Fibroblast of skin of right quadriceps (primary cell): ENCODE measurements at places on chromosomes 2 and 18.

DNA sequence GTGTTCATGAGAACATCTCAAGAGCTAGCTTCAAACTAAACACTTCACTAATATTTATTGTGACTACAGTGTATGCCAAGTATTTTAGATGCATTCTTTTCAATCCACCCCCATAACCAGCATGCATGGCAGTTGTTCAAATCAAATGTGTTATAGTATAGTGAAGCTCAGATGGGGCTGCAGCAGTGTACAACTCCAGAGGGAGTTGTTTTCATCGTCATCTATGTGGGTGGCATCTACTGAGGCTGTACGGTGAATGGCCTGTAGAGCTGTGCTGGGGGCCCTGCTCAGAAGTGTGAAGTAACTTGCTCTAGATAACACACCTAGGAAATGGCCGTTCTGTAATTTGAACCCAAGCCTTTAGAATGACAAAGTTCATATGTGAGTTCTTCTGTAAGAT lies 71.8 kb upstream of the LRATD1 start:
- DNase-seq: peak; percentile 10

- DNase-seq: no peak
Observed at GRCh38 chr2:120880381-120880780, 144.7 kb downstream of the GLI2 start.

- peak; percentile 89 for DNase-seq
Observed at GRCh38 chr2:40367652-40368051, 84.2 kb downstream of the SLC8A1 start.

GRCh38 chr18:60413944-60414547 lies 41.5 kb upstream of the MC4R start:
- DNase-seq: peak; percentile 27

GRCh38 chr2:85468704-85469349 lies 50.3 kb downstream of the SH2D6 start:
- peak; percentile 35 for DNase-seq

GRCh38 chr2:182316950-182317349 lies 109.9 kb downstream of the PDE1A start:
- DNase-seq: no peak

DNA sequence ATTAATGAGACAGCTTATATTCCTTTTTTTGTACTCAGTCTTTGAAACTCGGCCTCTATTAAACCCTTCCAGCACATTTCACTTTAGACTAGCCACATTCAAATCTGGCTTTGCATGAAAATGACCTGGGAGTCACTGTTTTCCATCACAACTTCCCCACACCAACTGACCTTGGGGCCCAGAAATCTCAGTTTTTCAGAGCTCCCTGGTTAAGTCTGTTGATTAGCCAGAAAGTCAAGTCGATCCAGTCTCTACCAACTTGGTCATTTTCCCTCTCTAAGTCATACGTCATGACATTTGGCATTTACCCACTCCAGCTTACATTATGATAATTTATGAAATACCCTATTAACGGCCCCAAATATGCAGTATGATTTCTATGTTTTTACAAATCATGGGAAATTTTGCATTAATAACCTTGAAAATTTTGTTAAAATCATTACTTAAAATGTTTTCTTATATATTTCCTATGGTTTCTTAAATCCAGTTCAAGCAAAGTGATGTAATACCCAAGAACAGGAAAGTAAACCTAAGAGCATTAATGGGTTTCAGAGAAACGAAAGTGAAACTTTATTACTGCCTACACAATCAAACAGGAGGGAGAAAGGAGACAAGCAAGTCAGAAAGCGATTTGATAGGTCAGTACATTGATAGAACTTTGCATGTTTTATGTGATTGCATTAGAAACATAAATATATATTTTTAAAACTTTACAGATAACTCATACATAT lies 77.1 kb downstream of the SPATS2L start:
- DNase-seq: peak; percentile 62

GRCh38 chr2:172986040-172986439 lies 89.6 kb upstream of the MAP3K20 start:
- no peak for DNase-seq

DNA sequence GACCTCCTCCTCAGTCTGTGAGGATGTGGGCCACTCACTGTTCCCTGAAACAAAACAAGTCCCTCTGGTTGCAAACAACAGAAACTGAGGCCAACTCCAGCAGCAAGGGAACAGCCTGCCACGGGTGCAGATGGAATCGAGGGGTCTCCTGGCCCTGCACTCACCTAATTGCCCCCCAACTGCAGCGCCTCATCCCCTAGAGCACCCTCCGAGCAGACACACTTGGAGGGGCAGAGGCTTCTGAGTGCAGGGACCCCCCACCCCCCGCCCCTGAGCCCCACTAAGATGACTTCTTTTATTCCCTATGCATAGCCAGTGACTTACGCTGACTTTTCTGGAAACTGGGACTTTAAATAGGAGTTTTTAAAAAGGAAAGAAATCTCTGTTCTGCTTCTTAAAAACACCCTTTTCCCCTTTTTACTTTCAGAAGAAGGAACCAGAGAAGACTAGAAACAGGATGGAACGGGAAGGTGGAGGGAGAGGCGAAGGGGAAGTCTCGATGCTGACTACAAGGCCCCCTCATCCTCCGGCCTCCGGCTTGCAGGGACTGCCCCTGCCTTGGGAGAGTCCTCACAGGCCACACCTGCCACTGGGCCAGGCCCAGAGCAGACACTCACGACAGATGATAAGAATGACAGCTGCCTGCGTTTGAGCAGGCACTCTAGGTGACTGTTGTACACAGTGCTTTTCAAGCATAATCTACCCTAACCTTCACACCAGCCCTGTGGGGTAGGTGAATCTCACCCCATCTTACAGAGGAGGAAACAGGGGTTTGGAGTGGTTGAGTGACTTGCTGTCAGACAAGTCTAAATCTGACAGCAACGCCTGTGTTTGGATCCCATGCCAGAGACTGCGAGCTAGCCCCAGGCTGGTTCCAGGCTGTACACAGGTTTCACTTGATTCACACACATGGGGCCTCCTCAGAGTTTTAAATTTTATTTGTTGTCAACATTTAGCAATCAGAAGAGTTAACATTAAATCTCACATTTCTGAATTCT lies 28.2 kb upstream of the BIN1 start:
- no peak for DNase-seq

DNA sequence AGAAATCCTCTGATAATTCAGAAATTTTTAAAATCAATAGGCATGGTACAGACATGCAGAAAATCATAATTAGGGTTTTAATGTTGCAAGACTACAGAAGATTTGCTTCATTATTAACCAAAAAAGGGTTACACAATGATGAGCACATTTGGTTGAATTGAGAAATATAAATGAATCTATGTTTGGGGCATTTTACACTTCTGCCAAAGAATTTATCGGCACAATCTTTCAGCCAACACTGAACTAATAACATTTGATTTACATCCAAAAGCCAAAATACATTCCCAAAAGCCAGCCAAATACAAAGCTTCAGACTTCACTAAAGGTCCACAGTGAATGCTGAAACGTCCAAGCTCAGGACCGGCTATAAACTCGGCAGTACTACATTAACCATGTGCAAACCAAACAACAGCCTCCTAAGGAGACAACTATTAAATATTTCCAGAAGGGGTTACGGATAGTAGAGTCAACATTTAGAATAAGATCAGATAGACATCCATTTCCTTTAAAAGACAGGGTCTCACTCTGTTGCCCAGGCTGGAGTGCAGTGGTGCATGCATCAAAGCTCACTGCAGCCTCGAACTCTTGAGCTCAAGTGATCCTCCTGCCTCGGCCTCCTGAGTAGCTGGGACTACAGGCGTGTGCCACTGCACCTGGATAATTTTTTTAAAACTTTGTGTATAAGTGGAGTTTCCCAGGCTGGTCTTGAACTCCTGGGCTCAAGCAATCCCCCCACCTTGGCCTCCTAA lies 29.4 kb downstream of the SPRED2 start:
- peak; percentile 69 for DNase-seq

GRCh38 chr18:10405014-10405493 lies 49.4 kb upstream of the APCDD1 start:
- no peak for DNase-seq

DNA sequence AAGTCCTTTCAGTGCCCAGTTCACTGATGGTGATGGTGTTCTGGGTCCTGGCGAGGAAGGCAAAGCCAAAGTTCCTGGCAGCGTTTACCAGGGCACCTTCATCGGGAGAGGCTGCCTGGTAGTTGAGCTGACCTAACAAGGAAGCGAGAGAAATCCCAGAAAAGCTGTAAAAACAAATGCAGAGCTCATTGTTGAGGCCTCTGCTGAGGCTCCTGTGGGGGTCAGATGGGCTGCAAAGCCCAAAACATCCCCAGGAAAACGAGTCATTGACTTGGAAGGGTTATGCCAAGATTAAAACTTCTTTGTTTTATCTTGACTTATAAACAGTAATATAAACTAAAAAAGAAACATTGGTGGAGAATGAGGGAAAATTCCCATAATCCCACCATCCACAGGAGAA lies 53.3 kb upstream of the NARS1 start:
- DNase-seq: no peak

- DNase-seq: peak; percentile 49
Observed at GRCh38 chr18:70195852-70196434, 9.5 kb downstream of the RTTN start.
